ENCODE measurements at places on chromosomes 11 and 22. TPM values are rescaled to one million over a fixed set of nuclear protein-coding genes. Genes with fewer than 3 reads are reported as not detected.

The NXF1 gene
- 27.2 TPM for total RNA-seq

The VSIG2 gene
- 0.46 TPM for total RNA-seq

The SGSM1 gene
- 0.07 TPM for total RNA-seq

The ADAMTS8 gene
- 0.29 TPM for total RNA-seq
